ENCODE measurements at places on chromosomes 16 and 17. TPM values are rescaled to one million over a fixed set of nuclear protein-coding genes. Genes with fewer than 3 reads are reported as not detected.

The TNFSF13 gene
- total RNA-seq, result 6.9 TPM

The KRTAP9-8 gene
- total RNA-seq, result not detected

The MAP1LC3B gene
- 58.1 TPM for total RNA-seq

The CRHR1 gene
- total RNA-seq, result not detected

The TBC1D16 gene
- 9.6 TPM for total RNA-seq

- peaks cover 1% of the 10 kb centered on the region for H3K36me3 ChIP-seq
- no peak overlapping the region for H3K27ac ChIP-seq
- no peak for DNase-seq
- no peaks in the 10 kb centered on the region for H3K4me1 ChIP-seq
- no peak overlapping the region for H3K4me3 ChIP-seq
Observed at GRCh38 chr17:74803971-74804370, 27.8 kb upstream of the NAT9 start.

DNA sequence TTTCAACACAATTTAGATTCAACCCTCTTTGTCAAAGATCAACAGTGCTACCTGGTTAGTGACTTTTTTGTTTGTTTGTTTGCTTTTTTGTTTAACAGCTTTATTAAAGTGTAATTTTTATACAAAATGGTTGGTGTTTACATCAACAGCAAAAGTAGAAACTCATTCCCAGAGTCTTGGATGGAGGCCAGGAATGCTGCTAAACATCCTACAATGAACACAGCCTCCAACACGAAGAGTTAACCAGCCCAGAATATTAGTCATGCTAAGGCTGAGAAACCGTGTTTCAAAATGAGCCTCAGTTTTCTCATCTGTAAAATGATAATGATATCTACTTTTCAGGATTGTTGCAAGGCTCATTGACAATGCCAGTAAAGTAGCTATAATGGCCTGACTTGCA lies 211.0 kb upstream of the MAF start:
- no peak for DNase-seq
- H3K36me3 ChIP-seq, result no peaks in the 10 kb centered on the region
- no peaks in the 10 kb centered on the region for H3K4me1 ChIP-seq
- H3K27ac ChIP-seq, result no peak overlapping the region

DNA sequence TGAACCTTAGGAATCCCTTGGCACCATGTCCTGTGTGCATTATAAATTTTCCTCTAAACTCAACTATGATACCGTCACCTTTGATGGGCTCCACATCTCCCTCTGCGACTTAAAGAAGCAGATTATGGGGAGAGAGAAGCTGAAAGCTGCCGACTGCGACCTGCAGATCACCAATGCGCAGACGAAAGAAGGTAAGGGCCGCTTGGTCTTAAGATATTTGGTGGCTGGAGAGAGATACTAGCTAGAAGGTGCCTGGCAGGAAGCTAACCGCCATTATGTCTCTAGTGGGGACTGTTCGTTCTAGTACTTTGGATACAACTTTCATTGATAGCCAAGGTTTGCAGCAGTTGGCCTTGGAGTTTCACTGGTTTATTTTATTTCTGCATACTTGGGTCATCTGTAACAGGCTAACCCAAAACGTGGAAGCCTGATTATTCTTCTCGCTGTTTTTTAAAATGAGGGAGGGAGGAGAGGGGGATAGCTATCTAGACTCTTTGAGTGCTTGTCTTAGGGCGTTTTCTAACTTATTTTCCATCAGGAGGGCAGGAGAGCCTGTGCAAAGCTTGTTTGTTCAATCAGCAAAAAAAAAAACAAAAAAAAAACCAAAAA lies 1.3 kb downstream of the RBBP6 start:
- peak overlapping the region; percentile 93 for H3K27ac ChIP-seq
- DNase-seq, result peak; percentile 37

DNA sequence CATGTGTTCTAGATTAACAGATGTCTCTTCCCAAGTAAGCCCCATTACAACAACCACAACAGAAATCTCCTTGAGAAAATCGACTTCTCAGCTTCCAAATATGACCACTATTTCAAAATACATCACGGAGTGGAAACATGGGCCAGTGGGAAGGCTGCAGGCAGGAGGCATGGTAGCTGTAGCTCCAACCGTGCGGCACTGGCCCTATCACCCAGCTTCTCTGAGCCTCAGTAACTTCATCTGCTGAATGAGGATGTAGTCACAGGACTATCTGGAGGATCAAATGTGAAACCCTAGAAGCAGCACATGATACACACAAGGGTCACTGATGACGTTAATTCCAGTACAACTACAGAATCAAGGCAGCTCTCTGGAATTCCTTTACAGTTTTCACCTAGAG lies 112.2 kb downstream of the VPS53 start:
- peaks cover 30% of the 10 kb centered on the region for H3K36me3 ChIP-seq
- no peak overlapping the region for H3K27ac ChIP-seq
- DNase-seq, result no peak
- H3K4me3 ChIP-seq, result no peak overlapping the region
- H3K4me1 ChIP-seq, result peaks cover 2% of the 10 kb centered on the region

- H3K4me3 ChIP-seq, result no peak overlapping the region
- DNase-seq, result no peak
- H3K4me1 ChIP-seq, result no peaks in the 10 kb centered on the region
- peak overlapping the region; percentile 34 for H3K27ac ChIP-seq
Observed at GRCh38 chr17:78397681-78398101, 19.2 kb downstream of the PGS1 start.

- no peaks in the 10 kb centered on the region for H3K27me3 ChIP-seq
- H3K36me3 ChIP-seq, result peaks cover 2% of the 10 kb centered on the region
- no peak overlapping the region for H3K27ac ChIP-seq
- DNase-seq, result no peak
Observed at GRCh38 chr16:57516176-57516725, 20.1 kb downstream of the CCDC102A start.

GRCh38 chr17:17621254-17621653 lies 29.7 kb upstream of the PEMT start:
- H3K27me3 ChIP-seq, result no peaks in the 10 kb centered on the region
- no peak overlapping the region for H3K4me3 ChIP-seq
- H3K36me3 ChIP-seq, result no peaks in the 10 kb centered on the region

GRCh38 chr17:67569015-67569451 lies 148.7 kb upstream of the NOL11 start:
- H3K4me1 ChIP-seq, result peaks cover 22% of the 10 kb centered on the region
- no peak for DNase-seq
- H3K27me3 ChIP-seq, result no peaks in the 10 kb centered on the region
- no peak overlapping the region for H3K27ac ChIP-seq

DNA sequence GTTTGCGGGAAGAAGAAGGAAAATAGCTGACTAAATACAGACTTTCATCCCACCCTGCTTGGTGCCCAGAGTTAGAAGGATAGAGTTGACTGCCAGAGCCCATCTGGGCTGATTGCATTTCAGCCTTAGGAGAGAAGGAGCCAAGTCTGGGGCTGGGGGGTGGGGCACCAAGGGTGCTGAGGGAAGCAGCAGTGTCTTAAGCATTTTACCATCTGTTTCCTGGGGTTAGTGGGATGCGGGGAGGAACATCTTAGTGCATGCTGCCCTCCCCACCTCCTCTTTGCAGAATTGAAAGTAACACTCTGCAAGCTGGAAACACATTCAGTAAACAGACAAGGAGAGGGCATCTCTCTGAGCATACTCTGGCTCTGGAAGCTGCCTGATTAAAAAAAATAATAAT lies 1.5 kb upstream of the ARL5C start:
- H3K27ac ChIP-seq, result no peak overlapping the region
- H3K4me1 ChIP-seq, result peaks cover 14% of the 10 kb centered on the region

DNA sequence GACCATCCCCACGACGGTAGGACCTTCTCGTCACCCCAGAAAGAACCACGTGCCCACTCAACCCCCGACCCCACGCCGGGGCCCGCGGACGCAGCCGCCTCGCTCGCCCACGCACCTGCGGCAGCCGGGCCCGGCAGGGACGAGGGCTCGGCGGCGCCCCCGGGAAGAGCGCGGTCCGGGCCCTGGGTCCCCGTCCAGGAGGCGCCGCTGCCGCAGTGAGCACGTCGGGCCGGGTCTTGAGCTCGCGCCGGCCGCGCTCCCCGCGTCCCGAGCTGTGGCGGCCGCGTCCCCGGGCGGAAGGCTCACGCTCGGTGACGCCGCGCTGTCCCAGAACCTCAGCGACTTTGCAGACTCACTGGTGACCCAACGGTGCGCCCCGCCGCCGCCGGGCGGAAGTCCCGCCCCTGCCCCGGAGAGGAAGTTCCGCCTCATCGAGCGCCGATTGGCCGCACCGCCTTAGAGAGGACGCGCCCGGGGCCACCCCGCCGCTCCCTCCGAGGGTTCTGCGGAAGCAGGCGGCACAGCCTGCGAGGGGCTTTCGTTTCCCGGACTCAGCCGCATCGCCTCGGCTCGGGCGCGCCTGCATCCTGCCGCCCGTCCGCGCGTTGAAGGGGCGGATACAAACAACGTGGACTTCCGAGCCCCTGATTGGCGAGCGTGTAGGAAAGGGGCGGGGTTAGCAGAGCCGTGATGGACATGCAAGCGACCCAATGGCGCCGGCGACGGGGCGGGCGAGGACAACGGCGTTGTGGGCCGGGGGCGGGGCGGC lies 793 bp upstream of the RAB40C start:
- H3K27ac ChIP-seq, result peak overlapping the region; percentile 98
- H3K4me3 ChIP-seq, result peak overlapping the region; percentile 83
- no peaks in the 10 kb centered on the region for H3K27me3 ChIP-seq
- H3K36me3 ChIP-seq, result peaks cover 13% of the 10 kb centered on the region
- H3K4me1 ChIP-seq, result peaks cover 22% of the 10 kb centered on the region

GRCh38 chr17:45334701-45335677 lies 18.2 kb upstream of the MAP3K14 start:
- H3K27me3 ChIP-seq, result no peaks in the 10 kb centered on the region
- no peak overlapping the region for H3K4me3 ChIP-seq
- H3K27ac ChIP-seq, result no peak overlapping the region
- DNase-seq, result no peak
- peaks cover 15% of the 10 kb centered on the region for H3K4me1 ChIP-seq
- no peaks in the 10 kb centered on the region for H3K36me3 ChIP-seq

DNA sequence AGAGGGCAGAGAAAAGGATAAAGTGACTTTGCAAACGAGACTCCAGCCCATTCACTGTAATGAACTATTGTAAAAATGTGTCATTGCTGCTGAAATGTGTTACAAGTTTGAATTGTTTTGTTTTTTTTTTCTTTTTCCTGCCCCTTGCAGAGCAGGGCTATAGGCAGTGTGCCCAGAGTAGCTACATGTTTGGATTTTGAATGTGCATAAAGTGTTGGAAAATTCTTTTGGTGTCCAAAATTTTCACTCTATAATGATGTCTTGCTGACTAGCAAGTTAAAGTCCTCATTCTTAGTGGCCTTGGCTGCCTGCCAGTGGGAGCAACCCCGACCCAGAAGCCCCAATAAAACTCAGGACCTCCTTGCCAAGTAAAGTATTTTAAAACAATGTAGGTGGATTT lies 66.5 kb downstream of the IGF2BP1 start:
- no peak overlapping the region for H3K4me3 ChIP-seq
- H3K4me1 ChIP-seq, result no peaks in the 10 kb centered on the region
- H3K27ac ChIP-seq, result no peak overlapping the region
- peaks cover 2% of the 10 kb centered on the region for H3K27me3 ChIP-seq
- no peak for DNase-seq

DNA sequence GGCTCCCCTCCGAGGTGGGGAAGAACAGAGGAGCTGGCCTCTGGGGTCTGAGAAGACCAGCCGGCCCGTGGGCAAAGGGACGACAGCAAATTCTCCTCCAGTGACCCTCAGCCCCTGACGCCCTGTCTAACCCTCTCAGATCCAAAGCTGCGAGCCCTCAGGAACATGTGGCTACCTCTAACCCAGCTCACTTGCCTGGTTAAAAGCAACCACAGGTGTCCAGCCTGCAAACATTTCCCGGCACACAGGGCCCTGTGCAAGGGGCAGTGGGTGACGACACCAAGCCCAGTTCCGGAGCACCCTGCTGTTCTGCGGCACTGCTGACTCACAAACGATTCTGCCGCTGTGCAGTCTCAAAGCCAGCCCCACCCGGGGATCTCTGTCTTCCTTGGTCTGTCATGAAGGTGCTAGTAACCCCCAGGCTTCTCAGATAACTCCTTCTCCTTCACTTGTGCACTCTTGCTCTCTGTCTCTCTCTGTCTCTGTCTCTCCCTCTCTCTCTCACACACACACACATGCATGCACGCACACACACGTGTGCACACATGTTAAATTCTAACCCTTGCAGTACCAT lies 23.0 kb downstream of the WNT3 start:
- H3K27me3 ChIP-seq, result peaks cover 19% of the 10 kb centered on the region
- H3K36me3 ChIP-seq, result no peaks in the 10 kb centered on the region
- H3K27ac ChIP-seq, result no peak overlapping the region

DNA sequence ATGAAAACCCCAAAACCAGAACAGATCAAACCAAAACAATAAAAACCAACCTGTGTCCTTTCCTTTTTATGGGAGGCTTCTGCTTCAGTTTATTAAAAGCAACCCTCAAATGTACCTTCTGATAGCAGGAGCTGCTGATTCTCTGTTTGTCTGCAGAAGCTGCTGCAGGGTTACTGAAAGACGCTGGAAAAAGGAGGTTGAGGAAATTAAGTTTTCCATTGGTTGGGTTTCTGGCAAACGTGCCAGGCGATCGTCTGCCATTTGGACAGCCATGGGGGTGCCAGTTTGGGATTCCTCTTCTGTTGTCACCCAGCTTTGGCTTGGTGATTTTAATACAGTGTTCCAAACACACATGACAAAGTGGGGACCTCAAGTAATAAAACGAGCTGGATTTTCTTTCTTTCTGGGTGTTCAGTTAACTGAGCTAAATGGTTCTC lies 185.4 kb upstream of the ZFHX3 start:
- no peaks in the 10 kb centered on the region for H3K36me3 ChIP-seq
- H3K27ac ChIP-seq, result no peak overlapping the region
- no peak for DNase-seq
- H3K4me3 ChIP-seq, result no peak overlapping the region
- no peaks in the 10 kb centered on the region for H3K4me1 ChIP-seq
